ENCODE measurements at places on chromosomes 1 and 21. TPM values are rescaled to one million over a fixed set of nuclear protein-coding genes. Genes with fewer than 3 reads are reported as not detected.

The KRTAP19-5 gene
- not detected for total RNA-seq

- no peak for DNase-seq
Measured at GRCh38 chr1:36365381-36365780, 20.3 kb downstream of the STK40 start.

DNA sequence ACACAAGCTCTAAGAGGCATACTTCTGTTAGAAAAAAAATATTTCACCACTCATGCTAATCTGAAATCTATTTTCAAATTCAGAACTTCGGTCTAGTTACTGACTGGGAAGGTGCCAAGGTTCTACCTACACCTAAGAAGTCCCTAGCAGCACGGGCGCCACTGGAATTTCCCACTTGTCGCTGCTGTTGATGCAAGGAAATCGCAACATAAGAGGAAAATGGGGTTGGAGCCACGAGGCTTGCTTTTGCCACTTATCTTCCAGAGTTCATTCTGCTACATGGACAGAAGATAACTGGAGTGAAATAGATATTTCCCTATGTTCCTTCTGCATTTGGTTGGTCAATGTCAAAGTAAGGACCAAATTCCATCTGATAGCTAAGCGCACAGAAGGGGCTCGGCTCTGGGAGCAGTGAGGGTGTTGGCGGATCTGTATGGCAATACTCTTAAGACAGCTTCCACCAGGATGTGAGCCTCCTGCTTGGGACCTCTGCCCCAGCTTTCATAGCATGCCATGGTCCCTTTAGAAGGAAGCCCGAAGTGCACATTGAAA is 47.2 kb downstream of the RCAN1 start:
- DNase-seq = no peak

DNA sequence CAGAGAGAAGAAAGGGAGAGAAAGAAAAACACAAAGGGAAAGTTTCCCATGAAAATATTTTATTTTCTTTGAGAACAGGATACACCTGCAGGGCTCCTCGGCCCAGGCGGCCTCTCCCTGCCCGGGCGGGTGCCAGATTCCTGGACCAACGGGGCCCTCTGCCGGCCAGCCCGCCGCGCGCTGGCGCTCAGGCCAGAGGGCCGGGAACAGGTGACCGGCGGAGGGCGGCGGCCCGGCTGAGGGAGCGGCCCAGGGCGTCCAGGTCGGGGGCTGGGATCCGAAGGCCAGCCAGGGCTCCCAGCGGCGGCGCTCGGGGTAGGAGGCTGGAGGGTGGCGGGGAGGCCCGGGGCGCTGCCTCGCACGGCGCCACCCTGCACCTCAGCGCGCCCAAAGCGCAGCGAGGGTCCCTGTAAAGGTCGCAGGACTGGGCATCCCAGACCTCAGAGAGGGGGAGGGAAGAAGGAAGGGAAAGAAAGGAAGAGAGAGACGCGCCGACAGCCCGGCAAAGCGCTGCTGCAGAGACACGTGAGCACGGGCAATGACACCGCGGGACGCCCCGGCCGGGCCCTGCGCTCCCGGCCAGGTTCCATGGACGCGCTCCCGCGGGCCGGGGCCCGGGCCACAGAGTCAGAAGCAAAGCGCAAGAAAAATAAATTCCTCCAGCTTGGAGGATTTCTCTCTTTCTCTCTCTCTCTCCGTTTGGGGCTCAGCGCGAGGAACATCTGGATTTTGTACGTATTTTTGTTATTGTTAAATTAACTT is 927 bp downstream of the WNT9A start:
- no peak for DNase-seq

- no peak for DNase-seq
Measured at GRCh38 chr21:40331172-40331571, 463.9 kb downstream of the PCP4 start.

- DNase-seq = no peak
Measured at GRCh38 chr1:230632273-230632873, 9.9 kb upstream of the COG2 start.

DNA sequence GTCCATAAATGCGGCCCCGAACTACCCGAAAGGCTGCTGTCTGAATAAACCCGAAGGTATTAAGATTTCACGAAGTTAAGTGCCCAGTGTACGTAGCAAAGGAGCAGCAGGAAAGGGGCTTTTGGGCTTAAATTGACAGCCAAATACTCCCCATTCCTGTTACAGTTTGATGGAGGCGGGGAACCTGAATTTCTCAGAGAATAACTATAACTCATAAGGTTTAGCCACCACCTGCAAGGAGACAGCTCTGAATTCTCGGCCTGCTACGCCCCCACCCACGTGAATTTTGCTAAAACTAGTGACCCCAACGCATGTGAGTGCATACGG is 5.2 kb downstream of the GFI1 start:
- no peak for DNase-seq

All from kidney epithelial cell (primary cell).